NCI-H524 treated with DMSO at 0.1 percent for 48 hours (cell line): ENCODE measurements at places on chromosomes 6 and 20.

- no peak for DNase-seq
Observed at GRCh38 chr6:68760941-68761676, 126.0 kb downstream of the ADGRB3 start.

DNA sequence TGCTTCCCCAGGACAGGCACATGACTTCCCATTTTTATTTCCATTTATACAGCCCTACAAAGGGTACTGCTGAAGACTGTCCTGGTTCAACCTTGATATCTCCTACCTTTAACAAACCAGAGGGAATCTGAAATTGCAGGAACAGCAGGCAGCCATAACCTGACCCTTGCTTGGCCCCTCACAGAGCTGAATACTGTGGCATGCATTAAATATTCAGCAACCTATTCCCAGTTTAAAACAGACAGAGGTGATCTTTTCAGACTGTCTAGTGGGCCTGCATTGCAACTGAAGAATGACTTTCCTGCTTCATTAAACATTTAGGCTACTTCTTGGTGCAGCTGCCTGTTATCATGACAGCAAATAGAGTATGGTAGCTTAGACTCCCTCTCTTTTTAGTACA lies 76.8 kb upstream of the POPDC3 start:
- DNase-seq: no peak

GRCh38 chr6:23688650-23689049 lies 437.4 kb upstream of the NRSN1 start:
- no peak for DNase-seq

DNA sequence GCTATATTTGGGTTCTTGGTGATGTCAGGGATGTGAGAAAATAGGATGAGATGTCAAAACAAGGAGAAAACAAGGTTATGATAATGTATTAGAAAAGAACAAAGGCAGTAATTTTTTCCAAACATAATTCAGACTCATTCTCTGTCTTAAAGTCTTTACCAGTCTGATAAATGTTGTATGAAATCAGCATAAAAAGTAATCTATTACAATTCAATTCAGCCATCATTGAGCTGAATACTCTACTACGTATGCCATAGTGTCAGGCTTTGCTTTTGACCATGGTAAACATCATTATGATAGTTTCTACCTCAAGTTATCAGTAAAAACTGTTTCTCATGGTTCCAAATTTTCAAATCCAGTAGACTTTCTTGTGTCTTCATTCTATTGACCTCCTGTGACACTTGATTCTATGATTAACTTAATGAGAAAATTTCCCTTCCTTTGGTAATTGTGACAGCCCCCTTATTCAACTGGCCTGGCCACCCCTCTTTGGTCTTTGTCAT lies 75.0 kb downstream of the EPHA7 start:
- DNase-seq: no peak

DNA sequence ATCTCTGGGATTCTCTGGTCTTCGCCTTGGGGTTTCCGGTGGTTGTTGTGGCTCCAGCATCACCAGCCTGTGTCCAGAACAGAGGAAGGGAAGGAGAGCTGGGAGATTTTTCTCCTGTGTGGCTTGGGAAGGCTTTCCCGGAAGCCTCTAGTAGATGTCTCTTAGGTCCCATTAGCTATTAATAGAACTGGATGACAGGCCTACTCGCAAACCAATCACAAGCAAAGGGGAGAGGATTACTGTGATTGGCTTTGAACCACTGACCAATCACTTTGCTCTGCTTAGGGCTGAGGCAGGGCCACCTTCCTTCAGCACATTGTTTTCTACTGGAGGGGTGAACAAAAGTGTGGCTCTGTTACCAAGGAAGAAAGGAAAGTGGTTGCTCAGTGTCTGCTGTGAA lies 203.4 kb upstream of the SULF2 start:
- no peak for DNase-seq

- DNase-seq: no peak
Observed at GRCh38 chr6:99867026-99867425, 127.0 kb downstream of the MCHR2 start.

- DNase-seq: no peak
Observed at GRCh38 chr6:30931272-30931671, 698 bp downstream of the SFTA2 start.

DNA sequence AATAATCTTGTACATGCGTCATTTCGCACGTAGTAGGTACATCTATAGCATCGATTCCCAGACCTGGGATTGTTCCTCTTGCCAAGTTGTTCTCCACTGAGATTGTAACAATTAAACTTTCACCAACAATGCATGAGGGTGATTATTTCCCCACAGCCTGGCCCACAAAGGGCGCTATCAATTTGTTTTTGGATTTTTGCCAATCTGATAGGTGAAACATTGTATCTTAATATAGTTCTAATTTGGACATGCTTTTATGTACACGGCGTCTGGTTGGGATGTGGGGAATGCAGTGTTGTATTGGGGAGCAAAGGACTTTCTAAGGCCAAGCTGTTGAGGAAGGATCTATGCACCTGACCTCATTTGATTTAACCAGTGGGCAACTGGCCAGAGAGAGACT lies 59.5 kb downstream of the VEGFA start:
- no peak for DNase-seq

DNA sequence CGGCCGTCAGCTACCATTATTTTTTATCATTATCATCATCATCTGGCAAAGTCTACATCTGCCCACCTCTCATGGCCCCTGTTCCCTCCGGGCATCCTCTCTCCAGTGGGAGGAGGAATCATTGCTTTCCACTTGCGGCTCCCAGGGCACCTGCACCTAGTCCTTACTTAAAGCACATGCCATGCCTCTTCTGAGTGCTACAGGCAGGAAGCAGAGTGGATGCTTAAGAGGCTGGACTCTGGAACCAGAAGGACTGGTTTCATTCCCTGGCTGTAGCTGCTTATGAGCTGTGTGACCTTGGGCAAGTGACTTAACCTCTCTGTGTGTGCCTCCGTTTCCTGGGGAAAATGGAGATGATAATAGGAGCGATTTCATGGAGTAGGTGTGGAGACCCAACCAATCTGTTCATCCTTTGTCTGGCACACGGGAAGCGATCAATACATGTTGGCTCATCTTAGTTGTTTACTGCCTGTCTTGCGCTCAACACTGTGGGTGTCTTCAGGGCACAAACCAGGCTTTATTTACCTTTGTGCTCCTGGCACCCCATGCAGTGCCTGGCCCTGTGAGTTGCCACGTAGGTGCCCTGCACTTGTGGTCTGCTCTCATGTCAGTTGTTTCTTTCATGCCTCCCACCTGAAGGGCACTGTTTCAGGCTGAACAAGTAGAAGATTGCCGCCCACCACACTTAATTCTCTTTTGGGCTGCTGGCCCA lies 317.0 kb upstream of the SULF2 start:
- no peak for DNase-seq

DNA sequence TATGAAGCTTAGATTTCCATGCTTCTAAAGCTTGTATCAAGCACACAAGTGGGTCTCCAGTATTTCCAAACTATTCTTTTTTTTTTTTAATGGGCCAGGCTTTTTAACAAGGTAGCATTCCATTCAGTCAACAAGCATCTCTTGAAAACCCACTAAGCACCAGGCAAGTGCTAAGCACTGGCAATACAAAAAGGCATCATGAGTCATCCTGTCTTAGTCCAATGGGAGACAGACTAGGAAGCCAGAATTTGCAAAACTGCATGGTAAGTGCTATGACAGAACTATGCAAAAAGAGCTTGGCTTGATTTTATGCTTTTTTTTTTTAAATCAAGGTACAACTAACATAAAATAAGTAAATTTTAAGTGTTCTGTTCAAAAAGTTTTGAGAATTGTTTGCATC lies 109.3 kb upstream of the DST start:
- DNase-seq: no peak

GRCh38 chr6:27502508-27503435 lies 29.9 kb upstream of the ZNF184 start:
- peak; percentile 40 for DNase-seq

DNA sequence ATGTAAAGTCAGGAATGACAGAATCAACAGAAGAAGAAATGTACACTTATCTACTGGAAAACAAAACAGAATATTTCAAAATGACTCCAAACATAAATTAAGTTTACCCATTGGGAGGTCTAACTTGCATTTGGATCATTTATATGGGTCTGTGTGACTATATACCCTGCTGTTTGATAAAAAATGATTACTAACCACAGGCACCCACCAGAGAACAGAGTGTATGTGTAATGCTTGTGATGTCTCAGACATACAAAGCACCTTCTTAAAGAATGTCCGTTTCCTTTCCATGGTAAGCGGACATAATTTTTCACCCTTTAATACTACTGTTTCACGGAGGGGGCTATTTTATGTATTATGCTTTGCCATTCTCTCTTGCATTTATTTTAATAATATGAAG lies 19.2 kb downstream of the SIM1 start:
- no peak for DNase-seq

DNA sequence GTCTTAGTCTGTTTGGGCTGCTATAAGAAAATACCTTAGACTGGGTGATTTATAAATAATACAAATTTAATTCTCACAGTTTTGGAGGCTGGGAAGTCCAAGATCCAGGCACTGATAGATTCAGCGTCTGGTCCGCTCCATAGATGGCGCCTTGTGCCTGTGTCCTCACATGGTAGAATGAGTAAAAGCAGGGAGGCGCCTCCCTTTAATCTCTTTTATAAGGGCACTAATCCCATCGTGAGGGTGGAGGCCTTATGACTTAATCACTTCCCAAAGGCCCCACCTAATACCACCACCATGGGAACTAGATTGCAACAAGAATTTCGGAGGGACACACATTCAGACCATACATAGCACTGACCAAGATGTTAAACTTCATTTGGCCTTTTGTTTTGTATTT lies 91.2 kb upstream of the TMEM181 start:
- no peak for DNase-seq

- DNase-seq: no peak
Observed at GRCh38 chr6:19180348-19181072, 656.7 kb upstream of the ID4 start.

GRCh38 chr20:41316051-41316450 lies 1.5 kb downstream of the ZHX3 start:
- DNase-seq: no peak

DNA sequence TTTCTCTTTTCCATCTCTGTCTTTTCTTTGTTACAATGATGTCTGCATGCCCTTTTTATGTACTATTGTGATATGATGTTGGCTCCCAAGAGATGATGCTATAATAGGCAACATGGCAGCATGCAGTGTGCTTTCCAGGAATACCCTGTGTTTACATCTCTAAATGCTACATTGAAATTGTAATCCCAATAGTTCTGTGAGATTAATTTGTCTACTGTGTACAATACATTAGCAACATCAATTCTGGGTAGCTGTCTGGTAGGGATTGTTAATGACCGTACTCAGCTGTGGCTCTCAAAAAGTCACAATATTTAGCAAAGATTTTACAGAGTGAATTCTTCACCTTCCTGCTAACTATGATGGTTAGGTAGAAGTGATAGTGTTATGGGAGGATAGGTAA lies 225.6 kb upstream of the MMS22L start:
- no peak for DNase-seq

- no peak for DNase-seq
Observed at GRCh38 chr20:33770005-33770404, 38.2 kb downstream of the ZNF341 start.

DNA sequence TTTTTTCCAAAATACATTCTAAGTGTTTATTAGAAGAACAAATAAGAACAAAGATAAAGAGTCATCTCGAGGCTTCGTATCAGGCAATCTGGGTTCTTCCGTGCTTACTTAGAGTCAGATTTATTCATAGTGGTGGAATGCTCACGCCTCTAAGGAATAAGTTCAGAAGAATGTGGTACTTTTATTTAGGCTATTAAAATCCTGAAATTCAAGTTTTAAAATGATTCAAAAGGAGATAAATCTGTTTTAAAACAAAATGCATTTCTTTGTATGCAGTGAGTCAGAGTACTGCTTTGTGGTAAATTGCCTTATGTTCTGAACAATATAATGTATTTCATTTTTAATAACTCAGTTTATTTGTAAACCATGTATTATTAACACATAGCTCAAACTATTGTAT lies 89.1 kb downstream of the FUT9 start:
- DNase-seq: no peak

GRCh38 chr20:11921321-11921720 lies 3.6 kb downstream of the BTBD3 start:
- no peak for DNase-seq

- DNase-seq: peak; percentile 62
Observed at GRCh38 chr20:44231713-44232468, 15.2 kb upstream of the GDAP1L1 start.

DNA sequence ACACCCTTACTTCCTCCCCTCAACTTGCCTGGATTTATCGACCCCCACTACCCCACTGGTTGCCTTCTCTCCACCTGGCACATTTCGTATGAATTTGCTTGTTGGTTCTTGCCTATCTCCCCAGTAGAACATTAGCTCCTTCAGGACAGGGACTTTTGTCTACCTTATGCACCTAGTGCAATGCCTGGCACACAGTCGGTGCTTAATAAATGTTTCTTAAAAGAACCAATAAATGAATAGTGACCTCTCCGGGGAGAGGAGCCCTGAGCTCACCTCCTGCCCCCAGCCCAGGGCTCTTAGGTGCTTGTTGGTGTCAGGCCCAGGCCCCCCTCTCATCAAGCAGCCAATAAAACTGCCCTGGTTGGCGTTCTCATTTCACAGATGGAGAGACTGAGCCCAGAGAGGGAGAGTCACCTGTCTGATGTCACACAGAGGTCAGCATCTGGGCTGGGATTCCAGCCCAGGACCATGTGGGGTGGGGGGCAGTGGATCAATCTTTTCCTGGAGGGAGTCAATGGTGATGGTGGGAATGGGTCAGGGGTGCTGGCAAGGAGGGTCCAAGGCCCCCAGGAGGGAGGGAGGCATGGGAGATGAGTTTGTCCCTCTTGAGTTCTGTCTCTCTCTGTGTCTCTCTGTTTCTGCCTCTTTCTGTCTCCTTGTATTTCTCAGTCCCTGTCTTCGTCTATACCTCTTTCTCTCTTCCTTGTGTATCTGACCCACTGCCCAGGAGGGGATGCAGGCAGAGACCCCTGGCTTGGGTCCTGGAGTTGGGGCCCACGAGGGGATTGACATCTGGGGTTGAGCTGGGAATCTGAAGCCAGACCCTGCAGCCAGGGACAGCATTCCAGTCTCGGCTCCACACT lies 89.6 kb downstream of the CEBPB start:
- no peak for DNase-seq

GRCh38 chr20:46206025-46206424 lies 87.9 kb downstream of the CD40 start:
- no peak for DNase-seq

DNA sequence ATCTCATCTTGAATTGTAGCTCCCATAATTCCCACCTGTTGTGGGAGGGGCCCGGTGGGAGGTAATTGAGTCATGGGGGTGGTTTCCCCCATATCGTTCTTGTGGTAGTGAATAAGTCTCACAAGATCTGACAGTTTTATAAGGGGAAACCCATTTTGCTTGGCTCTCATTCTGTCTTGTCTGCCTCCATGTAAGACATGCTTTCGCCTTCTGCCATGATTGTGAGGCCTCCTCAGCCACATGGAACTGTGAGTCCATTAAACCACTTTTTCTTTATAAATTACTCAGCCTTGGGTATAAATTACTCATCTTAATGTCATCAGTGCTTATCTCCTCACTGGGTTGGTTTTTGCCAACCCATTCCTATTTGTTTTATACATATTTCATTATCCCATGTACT lies 142.0 kb upstream of the GMDS start:
- DNase-seq: no peak

- no peak for DNase-seq
Observed at GRCh38 chr6:148866657-148867268, 119.9 kb downstream of the UST start.
